ENCODE measurements at places on chromosomes 4 and X.

DNA sequence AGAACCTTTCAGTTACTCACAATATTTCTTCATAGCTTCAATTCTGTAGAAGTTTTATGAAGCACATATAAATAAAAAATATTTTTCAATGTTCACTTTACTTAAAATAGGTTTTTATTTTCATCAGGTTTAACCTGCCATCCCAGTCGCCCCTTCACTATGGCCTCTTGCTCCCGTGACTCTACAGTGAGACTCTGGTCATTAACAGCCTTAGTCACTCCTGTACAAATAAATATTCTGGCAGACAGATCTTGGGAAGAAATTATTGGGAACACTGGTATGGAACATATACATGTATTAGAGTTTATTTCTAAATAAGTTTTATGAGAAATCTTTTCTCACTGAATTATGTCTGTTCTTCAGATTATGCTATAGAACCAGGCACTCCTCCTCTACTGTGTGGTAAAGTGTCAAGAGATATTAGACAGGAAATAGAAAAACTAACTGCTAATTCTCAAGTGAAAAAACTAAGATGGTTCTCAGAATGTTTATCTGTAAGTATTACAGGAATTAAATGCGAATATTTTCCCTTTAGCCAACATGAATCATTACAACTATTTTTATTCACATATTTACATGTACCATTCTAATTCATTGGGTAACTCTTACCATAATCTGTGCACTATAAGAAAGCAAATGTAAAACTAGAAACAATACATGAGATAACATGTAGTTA, 45.6 kb downstream of the SPATA4 start:
- no peak for DNase-seq

DNA sequence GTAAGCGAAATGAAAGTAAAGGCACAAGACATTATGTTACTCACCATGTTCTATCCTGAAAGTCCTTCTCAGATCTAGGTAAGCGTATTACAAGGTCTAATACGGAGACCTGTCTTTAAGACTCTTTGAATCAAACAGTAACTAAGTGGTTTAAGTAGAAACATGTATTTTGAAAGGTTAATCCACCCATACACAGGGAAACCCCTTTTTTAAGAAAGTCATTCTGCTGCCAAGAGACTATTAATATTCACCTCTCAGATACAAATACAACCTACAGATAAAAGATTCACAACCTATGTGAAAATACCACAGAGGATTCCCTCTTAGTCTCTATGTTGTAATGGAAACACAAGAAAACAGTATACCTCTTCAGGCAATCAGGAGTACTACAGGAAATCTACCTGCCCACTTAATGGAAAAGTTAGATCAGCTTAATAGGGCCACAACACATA, 63.2 kb upstream of the TNIP3 start:
- no peak for DNase-seq

- DNase-seq: no peak
Measured at GRCh38 chrX:20274121-20274520, 7.4 kb upstream of the RPS6KA3 start.

DNA sequence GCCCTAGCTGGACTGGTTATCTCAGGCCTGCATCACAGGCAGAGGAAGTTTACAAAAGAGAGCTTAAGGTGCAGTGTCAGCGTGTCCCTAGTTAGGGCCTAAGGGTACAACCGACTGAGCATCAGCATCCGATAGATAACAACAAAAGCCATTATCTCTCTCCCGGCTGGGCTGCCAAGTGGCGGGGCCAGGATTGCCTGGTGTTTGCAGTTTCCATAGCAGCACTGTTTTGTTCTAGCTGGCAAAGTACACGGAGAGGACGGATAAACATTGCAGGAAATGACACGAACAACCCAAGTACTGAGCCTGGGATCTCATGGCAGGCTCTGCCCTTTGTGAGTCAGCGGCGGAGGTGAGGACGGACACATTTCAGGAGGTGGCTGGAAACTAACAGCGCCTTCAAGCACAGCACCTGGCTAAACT, 104.7 kb upstream of the NOCT start:
- no peak for DNase-seq

DNA sequence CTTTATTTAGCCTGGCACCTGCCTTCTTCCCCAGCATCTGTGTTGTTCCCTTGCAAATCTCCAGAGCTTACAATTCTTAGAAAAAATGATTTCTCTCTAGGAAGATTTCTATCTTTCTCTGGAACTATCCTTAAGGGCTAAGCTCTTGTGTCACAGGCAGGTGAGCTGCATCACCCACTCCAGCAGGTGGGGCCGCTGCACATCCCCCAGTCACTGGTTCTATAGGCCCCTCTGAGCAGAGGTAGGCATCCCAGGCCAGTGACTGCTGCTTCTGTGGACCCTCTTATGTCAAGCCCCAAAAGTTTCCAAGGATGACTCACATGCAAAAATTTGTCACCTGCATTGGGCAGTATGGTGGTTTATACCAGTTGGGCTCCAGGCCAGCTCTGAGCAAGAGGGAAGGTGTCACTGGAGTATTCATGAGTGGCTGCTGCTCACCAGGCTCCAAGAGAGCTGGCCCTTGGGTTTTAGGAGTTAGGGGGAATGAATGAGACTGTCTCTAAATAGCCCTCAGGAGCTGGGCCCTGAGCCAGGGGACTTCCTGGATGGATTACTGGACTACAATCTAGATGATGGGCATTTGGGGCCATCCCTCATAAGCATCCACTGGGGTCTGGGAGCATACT, 208.1 kb upstream of the EOLA2 start:
- DNase-seq: no peak

DNA sequence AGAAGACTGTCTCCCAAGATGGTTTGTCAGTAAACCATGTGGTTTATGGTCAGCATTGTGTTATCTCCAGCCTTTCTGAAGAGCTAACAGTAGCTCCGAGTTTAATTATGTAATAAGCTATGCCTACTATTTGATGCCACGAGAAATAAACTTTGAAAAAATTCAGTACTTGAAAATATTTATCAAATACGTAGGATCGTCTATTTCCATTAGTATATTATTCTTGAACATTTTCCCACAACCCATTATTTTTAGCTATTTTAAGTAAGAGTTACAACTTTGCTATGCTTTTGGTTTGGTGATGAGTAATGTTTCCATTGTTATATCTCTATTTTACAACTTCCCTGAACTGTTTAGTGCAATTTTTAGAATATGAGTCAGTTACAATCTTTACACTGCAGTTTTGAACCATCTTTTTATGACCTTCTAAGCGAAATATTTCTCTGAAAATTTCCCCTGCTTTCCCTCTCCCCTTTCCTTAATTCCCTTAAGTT, 44.5 kb upstream of the TRIM2 start:
- no peak for DNase-seq

DNA sequence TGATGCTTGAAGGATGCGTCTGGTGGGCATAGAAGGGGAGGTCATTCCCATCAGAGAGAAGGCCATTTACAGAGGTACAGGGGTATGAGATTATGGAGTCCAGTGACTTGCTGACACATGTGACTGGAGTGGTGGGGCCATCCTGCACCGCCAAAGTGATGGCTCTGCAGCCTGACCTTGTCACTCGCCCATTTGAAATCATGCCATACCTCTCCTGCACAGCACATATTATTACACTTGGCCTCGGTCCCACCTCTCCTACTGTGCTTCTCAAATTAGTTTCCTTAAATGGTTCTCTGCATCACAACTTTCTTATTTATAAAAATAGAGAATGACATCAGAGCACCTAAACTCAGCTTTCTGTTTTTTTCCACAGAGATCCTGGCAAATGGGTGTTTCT, 60.7 kb upstream of the HAND2 start:
- no peak for DNase-seq

DNA sequence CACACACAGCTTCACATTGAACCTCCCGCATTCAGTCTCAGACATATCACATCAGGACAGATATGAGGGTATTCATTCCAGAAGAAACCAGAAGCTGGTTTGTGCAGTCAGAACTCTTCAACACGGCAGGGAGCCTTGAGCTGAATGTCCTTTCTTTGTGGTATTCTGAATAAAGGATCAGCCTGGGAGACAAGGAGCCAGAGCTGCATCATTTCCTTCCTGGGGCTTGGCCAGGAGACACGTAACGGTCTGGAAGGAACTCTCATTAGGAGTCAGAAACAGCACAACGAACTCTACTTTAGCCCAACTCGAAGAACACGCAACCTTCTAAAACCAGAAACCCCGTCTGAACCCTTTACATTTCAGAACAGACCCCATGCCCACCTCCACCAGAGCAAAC, 46.4 kb downstream of the KDR start:
- DNase-seq: no peak

DNA sequence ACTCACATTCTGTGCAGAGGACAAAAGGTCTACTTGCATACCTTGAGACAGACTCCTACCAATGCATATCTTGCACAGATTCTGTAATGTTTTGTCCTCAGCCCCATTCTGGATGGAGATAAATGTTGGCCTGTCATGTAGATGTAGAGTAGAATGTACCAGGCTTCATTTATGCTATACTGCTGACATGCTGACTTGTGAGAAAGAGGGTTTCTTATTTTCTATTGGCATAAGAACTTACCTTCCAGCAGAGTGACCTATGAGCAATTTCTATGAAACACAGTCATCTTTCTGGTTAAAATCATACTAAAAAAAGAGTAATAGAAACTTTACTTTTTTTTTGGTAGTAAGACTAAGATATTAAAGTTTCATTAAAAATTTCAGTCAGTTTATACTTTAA, 17.2 kb downstream of the SLC4A4 start:
- no peak for DNase-seq

- DNase-seq: no peak
Measured at GRCh38 chr4:173009129-173009823, 159.3 kb upstream of the GALNT7 start.

DNA sequence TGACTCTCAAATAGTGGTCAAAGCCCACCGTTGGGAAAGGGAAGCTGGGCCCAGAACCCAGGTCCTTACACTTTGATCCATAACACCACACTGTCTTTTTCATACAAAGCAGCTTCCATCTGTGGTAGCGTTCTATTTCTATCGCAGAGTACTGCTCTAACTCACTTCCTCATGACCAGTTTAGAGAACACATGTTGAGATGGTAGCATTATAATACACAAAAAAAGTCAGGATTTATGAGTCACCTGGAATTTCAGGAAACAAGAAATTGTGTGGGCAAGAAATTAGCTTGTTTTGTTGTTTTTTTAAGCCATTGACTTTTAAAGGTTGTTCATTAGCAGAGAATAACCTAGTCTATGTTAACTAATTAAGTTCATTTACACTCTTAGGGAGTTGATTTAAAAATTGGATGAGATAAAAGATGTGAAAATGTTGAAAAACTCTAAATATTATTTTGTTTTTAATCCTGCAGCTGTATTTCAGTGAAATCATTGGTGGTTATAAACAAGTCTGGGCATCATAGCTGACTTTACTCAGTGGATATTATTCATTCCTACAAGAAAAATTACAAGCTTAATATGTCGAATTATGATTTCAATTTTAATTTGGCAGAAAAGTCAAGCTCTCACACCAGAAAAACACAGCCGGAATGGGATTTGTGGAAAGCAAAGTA, 1011.1 kb upstream of the HS3ST1 start:
- no peak for DNase-seq

- no peak for DNase-seq
Measured at GRCh38 chr4:82629238-82630000, 67.6 kb upstream of the TMEM150C start.

GRCh38 chr4:98570151-98570797, 88.1 kb downstream of the TSPAN5 start:
- DNase-seq: no peak

- no peak for DNase-seq
Measured at GRCh38 chrX:77628294-77629025, 157.6 kb downstream of the ATRX start.

DNA sequence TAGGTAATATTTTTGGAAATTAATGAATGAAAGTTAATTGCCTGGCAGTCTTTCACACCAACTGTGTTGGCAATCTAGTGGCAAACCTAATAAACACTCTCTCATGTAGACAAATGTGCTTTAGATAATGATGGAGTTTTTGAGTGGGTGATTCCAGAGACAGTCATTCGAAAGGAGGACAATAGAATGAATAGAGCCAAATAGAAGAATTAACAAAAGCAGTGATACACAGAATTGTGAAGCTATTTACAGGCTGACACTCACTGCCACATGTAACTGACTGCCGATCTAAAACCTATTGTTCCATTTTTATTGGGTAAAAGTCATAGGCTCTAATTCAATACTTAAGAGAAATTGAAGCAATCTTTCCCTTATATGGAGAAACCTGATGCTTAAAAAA, 338.5 kb downstream of the PCDH7 start:
- no peak for DNase-seq

GRCh38 chr4:87462102-87462501, 39.7 kb downstream of the NUDT9 start:
- no peak for DNase-seq

DNA sequence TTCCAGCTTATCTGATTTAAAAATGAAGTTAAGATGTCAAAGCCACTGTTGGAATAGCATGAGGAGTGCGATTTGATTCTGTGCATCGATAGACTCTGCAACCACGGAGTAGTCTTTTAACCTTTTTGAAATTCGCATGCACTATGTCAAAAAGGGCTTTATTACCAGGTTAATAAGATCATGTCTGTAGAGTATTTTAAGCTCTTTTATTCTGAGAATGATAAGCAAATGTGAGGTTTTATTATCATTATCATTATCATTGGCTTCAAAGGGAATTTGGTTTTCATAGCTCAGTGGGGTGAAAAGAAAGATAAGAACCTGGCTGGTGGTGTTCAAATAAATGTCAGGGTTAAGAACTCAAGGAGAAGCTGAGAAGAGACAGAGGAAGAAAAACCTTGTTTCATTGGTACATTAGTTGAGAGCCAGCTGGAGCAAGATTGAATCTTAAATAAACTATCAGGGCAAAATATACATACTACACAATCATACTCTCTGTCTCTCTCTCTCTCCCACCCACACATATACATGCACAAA, 102.6 kb downstream of the MMRN1 start:
- no peak for DNase-seq

GRCh38 chr4:37517326-37517725, 168.8 kb downstream of the RELL1 start:
- no peak for DNase-seq

DNA sequence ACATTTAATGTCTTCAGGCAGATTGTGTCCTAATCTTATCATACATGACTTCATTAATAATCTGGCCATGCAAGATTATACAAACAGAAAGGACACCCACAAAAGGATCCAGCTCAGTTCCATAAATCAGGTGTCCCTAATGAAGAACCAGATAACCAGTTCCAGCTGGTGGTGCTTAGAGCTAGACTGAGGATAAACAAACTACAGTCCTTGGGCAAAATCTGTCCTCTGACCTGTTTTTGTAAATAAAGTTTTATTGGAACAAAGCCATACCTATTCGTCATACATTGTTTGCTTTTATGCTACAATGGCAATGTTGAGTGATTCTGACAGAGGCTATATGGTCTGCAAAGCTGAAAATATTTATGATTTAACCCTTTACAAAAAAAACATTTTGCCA, 199.5 kb downstream of the MID1IP1 start:
- no peak for DNase-seq

GRCh38 chrX:115616943-115617563, 56.1 kb downstream of the PLS3 start:
- DNase-seq: no peak

- no peak for DNase-seq
Measured at GRCh38 chr4:93467484-93468155, 360.9 kb upstream of the ATOH1 start.

GRCh38 chr4:8336412-8337075, 67.0 kb downstream of the HTRA3 start:
- no peak for DNase-seq
